Stimulated activated CD8-positive, alpha-beta memory T cell treated with anti-CD3 and anti-CD28 coated beads, Interleukin-4, amount 100 ng/mL, for 48 hours (primary cell): ENCODE measurements at places on chromosomes 16 and 17.

DNA sequence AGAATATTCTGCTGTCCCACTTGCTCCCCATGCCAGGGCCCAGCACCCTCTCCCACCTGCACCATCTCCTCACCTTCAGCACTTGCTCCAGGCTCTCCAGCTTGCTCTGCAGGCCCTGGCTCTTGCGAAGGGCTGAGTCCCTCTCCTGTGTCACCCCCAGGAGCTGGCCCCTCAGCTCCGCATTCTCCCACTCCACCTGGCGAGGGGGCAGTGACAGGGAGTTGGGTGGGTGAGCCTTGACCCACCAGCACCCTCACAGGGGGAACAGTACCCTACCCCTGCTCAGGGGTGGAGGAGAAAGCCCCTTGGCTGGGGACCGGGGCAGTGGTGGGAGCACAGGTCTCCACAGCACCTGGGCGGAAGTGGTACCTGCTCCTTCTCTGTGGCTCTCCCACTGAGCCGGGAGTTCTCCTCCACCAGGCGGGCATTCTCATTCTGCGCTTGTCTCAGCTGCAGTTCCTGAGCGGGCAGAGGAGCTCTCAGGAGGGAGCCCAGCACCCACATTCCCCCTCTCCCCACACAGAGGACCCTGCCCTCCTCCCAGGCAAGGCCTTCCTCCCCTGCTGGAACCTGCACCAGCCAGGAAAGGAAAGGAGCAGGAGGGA lies 5.9 kb downstream of the TSPOAP1 start:
- no peak for DNase-seq

DNA sequence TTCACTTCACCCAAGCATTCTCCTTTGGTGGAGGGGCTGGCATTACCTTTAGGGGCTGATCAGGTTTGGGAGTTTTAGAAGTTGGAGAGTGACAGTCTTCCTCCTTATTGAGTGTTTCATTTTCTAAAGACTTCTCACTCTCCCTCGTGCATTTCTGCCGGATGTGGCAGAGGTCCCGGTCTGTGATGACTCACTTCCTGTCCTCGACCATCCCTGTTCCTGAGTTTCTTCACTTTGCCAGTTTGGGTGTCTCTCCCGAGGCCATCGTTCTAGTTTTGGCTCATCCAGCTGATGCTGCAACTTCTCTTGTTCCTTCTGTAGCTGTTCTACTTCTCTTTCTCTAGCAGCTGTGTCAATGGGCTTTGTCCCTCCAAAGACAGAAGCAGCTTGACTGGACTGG lies 104.3 kb downstream of the PHKB start:
- DNase-seq = no peak

DNA sequence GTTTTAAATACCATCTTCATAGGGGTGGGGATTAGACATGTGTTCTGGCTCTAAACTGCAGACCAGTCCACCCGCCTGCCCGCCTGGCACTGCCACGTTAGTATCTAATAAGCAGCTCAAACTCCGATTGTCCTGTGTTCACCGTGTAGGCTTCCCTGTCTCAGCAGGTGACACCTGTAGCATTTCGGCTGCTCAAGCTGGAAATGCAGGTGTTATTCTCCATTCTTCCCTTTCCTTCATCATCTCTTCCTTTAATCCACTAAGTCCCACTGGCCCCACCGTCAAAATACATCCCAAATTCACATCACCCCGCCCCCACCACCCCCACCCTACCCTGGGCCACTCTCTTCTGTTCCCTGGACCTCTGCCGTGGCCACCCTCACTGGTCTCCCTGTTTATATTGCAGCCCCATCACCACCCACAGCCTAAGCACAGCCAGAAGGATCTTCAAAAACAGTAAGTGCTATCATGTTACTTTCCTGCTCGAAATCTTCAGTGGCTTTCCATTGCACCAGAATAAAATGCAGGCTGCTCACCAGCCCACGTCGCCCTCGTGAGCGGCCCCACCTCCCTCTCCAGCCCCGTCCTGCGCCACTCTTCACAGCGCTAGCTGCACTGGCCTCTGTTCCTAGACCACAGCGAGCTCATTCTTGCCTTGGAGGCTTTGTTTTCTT lies 65.1 kb downstream of the RTN4RL1 start:
- DNase-seq = no peak

DNA sequence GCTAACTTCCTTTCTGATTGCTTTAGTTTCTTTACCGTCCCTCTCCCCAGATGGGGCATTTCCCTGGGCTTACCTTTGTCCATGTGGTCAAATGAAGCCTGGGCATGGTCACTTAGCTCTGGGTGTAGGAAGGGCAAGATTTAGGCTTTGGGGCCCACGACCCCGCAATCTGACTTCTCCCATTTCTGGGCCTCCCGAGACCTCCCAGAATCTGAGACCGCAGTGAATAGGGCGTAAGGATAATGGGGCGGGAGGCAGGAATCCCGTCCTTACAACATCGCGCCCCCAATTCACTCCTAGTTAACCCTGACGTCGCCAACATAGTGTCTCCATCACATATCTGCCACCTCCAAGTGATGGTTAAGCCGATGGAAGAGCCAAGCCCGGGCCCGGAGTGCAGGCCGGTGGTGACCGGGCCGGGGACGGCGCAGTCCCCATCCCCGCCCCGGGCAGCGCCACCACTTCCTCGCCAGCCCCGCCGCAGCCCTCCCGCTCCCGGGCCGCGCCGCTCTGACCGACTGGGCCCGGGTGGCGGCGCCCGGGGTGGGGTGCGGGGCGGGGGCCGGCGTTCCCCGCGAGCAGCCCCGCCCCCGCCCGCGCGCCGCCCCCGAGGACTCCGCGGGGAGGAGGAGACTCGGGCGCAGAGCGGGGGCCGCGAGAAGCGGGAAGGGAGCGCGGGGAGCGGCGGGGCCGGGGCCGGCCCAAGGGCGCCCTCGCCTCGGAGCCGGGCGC lies at the start of gene RHBDL3:
RHBDL3 (plus strand) TSS at position 641 of the 732 bp plus-strand sequence. CDS start 358 bp downstream, outside the sequence.
- no peak for DNase-seq

- DNase-seq = no peak
Observed at GRCh38 chr17:7098802-7099459, 15.7 kb downstream of the ASGR2 start.

GRCh38 chr17:29162082-29162908 lies 17.9 kb downstream of the MYO18A start:
- no peak for DNase-seq

- no peak for DNase-seq
Observed at GRCh38 chr17:44417553-44417952, 28.1 kb upstream of the ITGA2B start.

GRCh38 chr17:45848868-45849535 lies 4.3 kb downstream of the SPPL2C start:
- no peak for DNase-seq

- DNase-seq = no peak
Observed at GRCh38 chr17:4195306-4195705, 52.3 kb downstream of the CYB5D2 start.

DNA sequence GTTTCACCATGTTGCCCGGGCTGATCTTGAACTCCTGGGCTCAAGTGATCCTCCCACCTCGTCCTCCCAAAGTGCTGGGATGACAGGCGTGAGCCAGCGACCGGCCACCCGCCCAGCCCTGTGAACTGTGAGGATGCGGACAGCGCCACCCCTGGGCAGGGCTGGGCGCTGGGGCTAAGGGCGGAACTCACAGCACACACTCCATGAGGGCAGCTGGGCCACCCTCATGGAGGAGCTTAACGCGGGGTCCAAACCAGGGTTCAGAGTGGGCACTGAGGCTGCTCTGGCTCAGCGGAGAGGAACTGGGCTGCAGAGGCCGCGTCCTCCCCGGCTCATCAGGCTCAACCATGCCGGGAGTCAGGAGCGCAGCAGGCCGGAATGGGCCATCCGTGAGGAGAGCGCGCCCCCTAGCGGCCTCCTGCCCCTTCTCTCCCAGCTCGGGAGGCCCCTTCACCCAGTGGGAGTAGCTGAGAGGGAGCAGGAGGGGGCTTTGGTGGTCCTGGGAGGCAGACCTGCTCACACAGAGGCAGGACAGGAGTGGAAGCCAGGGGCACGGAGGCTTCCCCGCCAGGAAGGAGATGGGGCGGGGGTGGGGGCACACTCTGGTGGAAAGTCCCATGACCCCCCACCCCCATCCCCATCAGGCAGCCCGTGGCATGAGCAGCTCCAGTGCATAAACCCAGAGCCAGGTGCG lies 13.8 kb downstream of the CORO7 start:
- DNase-seq = peak; percentile 85

DNA sequence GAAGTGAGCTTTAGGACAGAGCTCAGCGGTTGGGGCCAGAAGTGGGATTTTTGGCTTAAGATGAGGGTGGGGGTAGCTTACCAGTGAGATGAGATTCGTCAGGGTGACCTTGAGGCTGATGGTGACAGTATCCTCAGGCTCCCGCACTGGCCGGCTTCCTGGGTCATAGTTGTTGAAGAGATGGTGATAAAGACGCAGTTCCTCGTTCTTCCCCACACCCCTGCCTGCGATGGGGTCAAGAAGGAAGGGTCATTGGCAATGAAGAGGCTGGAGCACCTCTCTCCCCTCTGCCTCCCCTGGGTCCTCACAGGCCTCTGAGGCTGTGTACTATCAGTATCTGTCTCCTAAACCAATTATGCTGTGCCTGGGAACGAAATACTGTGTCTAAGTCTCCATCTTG lies 358 bp downstream of the CHRNE start:
- no peak for DNase-seq

- DNase-seq = no peak
Observed at GRCh38 chr17:18230288-18231141, 5.1 kb downstream of the LLGL1 start.

- DNase-seq = no peak
Observed at GRCh38 chr17:35729405-35729833, 2.0 kb upstream of the RASL10B start.
